Left kidney (tissue), 8 donors: ENCODE measurements at places on chromosomes 5 and 9. TPM values are rescaled to one million over a fixed set of nuclear protein-coding genes. Genes with fewer than 3 reads are reported as not detected.

The GDNF gene
- 17.5 TPM for polyA plus RNA-seq

The SPAG8 gene
- polyA plus RNA-seq, result 10.4 TPM

- DNase-seq, result peak; percentile 74
Observed at GRCh38 chr9:128786681-128787601, at the start of gene TBC1D13. TSS of gene TBC1D13 (plus strand) at chr9:128787253. CDS start at chr9:128787354, 101 bp downstream.

DNA sequence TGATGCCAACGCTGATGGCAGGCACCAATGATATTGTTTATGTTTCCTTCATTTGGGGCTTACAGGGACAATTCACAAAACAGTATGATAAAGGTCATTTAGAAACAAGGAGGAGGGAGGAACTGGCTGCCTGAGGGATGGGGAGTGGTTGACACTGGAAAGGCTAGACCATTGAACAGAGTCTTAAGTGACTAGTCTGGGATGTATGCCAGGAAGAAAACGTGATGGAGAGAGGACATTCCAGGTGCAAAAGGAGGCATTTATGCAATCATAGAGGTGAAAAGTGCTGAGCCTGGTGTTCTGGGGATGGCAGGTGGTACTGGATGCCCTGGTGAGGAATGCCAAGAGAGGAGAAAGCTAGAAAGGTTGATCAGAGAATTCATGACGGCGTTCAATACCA lies 153.4 kb downstream of the ZNF462 start:
- no peak for DNase-seq

DNA sequence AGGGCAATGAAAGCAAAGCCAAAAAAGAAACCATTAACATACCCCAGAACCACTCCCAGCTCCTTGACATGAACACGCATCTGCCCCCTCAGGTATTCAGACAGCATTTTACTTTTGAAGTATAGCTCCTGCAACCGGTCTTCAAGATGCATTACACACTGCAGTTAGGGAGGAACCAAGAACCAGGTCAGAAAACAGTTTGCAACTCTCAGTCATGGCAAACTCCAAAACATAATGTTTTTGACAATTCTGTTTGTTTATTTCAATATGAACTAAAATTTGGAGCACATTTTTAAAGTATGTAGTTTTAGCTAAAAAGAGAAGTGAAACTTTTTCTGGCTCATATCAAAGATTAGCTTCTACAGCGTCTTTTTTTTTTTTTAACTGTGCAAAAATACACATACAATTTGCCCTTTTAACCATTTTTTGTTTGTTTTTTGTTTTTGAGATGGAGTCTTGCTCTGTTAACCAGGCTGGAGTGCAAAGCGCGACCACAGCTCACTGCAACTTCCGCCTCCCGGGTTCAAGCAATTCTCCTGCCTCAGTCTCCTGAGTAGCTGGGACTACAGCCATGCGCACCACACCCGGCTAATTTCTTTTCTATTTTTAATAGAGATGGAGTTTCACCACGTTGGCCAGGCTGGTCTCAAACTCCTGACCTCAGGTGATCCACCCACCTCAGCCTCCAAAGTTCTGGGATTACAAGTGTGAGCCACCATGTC lies 12.2 kb upstream of the RAPGEF6 start:
- no peak for DNase-seq

- no peak for DNase-seq
Observed at GRCh38 chr5:159642379-159642778, 273.9 kb upstream of the ADRA1B start.

- DNase-seq, result no peak
Observed at GRCh38 chr9:90219548-90220118, 423.0 kb downstream of the DIRAS2 start.

GRCh38 chr9:81893929-81894328 lies 34.3 kb upstream of the SPATA31D4 start:
- no peak for DNase-seq

GRCh38 chr5:172815631-172816030 lies 18.4 kb upstream of the ERGIC1 start:
- DNase-seq, result no peak

- peak; percentile 26 for DNase-seq
Observed at GRCh38 chr9:28120184-28120583, 546.9 kb upstream of the C9orf72 start.

DNA sequence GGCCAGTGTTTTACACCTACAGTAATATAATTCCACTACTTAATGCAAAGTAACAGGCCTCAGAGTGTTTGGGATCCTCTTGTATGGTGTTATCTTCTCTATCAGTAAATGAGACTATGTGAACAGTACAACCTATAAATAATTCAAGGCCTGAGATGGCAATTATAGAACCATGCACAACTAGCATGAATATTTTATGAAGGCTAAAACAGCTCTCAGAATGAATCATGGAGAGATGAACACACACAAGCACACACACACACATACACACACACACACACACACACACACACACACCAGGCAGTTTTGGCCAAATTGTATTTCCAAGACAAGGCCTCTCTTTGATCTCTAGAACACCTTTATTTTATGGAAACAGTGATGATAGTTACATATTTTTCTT lies 224.9 kb downstream of the EBF1 start:
- no peak for DNase-seq
